ENCODE measurements at places on chromosomes 7 and 10.

DNA sequence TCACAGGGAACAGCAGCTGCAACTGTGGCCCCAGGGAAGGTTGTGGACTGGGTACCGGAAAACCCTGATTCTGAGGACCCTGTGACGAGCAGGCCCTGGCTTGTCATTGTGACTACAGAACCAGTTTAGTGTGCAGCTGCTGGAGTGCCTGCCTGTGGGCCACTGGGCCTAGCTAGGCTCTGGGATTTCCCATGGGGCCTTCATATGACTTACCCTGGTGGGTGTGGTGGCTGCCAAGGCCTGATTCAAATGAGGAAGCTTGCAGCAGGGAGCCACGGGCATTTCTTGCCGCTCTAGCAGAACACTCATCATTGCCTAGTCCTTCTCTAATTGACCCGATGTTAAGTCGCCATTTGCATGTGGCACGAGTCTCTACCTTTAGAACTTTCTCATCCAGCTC lies 14.7 kb upstream of the CAMK2G start:
- DNase-seq = peak; percentile 89

DNA sequence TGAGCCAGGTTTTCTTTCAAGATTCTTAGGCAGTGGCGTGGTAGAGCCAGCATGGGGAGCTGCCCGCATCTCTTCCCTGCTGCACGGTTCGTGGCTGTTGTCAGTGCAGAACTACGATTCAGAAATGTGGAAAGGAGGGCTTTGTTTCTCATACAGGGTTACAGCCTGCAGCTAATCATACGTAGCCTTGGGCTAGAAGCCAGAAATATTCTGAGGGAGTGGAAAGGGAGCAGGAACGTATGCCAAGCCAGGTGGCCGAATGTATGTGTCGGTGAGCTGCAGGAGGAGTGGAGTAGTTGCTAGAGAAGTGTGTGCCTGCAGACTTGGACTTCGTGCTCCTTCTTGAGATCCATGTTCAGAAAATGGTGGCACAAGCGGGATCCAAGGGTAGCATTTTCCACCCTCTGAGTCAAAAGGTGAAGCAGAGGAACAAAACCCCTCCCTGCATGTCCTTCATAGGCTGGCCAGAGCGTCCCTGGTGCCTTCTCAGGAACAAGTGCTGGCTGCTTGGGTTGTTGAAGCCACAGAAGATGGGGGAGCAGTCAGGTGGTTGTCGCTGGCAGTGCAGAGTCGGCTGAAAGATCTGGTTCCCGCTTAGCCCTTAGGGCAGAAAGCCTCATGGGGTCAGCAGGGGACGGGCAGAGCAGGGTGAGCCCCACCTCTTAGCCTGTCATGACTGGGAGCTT lies 40.9 kb downstream of the LANCL2 start:
- DNase-seq = no peak

DNA sequence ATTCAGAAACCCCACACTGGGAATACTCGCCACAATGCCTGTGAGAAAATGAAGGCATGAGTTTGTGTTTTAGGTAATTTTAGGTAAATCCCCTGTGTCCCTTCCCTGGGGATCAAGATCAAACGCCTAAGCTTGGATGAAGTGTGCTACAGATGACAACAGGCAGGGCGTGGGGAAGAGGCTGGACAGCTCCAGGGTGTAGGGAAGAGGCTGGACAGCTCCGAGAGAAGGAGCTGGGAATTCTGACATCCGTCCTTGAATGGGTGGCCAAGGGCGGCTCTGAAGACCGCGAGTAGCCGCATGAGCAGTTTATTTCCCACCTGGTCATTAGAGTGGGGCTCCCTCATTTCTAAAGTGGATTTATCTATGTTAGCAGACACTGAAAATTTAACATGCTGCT lies 109.7 kb downstream of the RAMP3 start:
- no peak for DNase-seq

- DNase-seq = no peak
These were observed 12.0 kb downstream of the EEPD1 start for GRCh38 chr7:36165059-36165458.

DNA sequence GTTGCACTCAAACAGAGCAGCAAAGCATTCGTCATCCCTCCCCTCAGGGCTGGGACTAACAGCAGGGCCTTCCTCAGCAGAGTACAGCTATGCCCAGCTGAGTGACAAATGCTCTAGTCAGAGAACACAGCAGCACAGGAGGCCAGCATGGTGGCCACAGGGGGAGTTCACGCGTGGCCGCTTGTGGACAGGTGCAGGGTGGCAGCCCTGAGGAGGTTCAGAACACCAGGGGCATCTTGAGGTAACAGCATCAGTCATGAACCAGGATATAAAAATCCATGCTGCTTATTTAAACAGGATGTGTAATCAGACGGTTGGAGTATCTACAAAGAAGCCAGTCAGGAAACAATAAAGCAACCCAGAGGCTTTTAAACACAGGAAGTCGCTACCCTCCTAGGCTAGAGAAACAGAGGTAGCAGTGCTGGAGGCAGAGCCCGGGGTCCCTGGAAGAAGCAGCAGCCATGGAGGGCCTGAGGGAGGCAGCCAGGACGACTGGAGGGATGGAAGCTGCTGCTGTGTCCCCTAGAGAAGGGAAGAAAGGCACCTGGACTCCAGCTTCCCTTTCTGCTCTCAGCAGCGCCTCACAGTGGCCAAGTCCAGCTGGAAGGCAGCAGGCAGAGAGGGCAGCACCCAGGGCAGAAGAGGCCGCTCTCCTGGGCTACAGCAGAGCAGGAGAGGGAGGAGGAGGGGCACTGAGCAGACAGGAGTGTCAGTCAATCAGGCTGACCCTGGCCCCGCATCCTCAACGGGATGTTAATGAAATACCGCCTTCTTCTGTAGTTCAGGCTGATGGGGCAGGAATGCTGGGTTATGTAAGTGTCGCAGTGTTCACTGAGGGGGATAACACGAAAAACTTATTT lies 70.8 kb upstream of the UCN3 start:
- DNase-seq = no peak

DNA sequence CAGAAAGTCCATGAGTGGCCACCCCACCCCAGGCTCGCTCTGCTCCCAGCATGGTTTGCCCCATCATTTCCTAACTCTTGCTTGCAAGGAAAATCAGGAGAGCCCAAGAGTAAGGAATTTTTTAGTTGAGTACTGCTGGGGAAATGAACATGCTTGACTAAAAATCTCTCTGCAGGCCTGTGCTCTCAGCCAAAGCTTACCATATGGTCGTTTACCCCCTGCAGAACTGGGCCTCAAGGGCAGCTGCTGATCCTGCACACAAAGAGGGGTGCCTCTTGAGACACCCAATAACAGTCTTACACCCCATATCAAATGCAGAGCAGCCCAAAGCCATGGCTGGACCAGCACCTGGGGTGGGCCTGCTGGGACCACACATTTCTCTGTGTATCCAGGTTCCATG lies 183.2 kb downstream of the CXCL12 start:
- DNase-seq = no peak

DNA sequence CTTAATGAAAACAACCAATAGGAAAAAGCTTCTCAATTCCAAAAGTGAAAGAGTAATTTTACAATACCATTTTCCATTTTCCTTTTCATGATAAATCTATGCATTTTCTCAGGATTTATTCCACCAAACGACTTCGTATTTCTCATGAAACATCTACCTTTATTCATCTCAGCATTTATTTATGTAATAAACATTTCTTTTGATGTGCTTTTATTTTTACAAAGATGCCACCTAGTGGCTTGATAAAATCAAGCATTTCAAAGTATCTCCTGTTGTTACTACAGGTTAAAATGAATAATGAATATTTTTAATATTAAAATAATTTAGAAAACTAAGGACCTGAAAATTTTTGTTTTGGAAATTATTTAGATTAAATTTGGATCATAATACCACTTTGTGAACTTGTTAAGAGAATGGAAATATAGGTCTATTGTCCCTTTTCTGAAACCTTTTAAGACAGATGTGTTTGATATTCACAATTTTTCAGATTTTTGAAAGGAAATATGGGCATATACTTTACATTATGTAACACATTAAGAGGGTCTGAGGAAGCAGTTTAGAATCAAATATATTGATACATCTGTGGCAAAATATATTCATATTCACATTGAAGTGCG lies 2.7 kb upstream of the IQUB start:
- DNase-seq = peak; percentile 24

DNA sequence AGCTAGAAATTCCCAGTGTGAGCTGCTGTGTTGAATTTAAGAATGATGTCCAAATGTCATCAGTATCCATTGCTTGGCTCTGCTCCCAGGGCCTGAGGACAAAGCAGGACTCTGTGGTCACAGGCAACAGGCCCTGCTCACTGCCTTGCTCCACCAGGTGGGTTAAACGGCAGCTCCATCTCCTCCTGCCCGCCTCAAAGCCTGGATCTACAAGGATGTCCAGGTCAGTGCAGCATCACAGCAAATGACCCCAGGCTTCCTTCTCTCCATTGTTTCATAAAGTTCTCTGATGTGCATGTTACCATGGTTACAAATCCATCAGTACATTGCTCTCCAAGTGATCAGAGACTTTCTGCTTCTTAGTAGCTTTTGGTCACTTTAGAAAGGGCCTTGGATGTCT lies 322.0 kb upstream of the ZNF32 start:
- no peak for DNase-seq

DNA sequence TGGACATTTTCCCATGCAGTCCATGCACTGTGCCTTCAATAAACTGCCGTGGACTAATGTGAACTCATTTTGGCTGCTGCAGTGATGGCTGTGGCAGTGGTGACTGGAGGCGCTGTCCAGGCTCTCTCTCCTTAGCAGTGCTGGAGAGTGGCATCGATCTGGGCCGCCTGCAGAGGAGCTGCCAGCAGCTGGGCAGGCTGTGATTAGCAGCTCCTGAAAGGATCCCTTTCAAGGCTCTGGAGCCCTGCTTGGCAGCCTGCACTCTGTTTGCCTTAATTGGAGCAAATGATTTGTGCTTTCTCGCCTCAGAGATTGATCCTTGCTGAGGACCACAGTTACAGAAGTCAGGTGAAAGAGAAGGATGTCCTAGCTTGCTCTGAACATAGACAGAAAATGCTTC lies 130.1 kb upstream of the VWC2 start:
- DNase-seq = no peak

DNA sequence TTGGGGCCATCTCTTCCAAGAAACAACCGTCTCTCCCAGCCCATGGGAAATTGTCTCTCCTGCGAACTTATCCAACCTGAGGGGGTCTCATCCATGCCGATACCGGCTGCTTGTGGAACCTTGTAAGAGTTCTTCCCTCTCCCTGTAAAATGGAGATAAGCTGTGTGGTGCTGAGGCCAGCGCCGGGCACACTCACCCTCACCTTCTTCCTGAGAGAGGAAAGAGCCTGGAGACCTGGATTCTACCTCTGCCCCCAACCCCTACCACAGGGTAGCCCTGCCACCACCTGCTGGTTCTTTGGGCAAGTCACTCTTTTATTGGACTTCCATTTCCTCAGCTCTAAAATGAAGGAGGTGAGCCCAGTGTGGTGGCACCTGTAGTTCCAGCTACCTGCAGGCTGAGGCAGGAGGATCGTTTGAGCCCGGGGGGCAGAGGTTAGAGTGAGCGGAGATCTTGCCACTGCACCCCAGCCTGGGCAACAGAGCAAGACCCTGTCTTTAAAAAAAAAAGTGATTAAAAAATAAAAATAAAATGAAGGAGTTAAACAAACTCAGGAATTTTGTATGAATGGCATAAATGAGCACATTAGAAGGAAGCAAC lies 38.4 kb upstream of the PSAP start:
- no peak for DNase-seq

- DNase-seq = no peak
These were observed 212.6 kb upstream of the FZD8 start for GRCh38 chr10:35854661-35855060.

DNA sequence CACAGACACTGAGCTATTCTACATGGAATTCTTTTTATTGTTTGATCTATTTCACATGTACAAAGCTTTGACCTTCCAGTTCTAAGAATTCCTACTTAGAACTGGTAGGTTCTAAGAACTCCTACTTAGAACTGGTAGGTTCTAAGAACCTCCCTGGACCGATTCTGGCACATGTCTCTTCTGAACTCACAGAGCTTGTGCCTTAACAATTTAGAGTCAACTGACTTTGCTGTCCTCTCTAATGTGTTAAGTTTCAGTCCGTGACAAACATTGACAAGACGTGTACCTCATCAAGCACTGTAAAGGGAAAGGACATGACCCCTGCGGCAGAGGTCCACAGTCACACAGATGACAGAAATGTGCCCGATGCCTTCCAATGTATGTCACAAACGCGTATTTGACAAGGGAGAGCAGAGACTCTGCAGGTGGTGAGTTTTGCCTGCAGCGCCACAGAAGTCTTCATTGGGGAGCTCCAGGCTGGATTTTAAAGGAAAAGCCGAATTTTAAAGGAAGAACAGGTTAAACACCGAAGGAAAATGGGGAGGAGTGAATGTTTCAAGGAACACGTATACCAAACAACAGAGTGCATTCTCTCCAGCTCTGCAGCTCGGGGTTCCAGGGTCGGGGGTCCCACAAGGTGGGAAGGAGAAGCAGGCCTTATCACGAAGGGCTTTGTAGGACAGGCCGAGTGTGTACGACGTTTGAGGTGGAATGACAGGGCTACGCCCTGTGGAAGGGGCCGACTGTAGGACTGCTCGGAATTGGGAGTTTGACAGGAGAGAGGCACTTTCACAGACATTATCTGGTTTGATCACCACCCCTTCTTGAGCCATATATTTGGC lies 161.1 kb upstream of the KLF14 start:
- no peak for DNase-seq

DNA sequence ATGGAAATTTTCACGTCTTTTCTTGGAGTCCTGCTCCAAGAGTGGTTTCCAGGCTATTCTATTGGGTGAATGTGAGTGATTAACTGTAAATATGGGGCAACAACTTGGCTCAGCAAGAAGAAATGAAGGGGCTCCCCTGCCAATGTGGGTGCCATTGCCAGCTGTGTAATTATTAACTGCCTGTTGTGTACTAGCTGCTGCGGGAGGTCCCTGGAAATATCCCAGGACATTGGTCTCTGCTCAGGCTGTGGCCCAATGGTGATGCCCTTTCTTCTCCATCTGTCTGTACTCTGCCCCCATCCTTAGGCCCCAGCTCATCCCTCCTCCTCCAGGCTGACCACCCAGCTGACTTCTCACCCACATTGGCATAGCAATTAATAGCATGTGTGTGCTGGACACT lies 29.4 kb downstream of the NPTX2 start:
- no peak for DNase-seq

- no peak for DNase-seq
These were observed 41.0 kb downstream of the NKX2-3 start for GRCh38 chr10:99573790-99574189.

DNA sequence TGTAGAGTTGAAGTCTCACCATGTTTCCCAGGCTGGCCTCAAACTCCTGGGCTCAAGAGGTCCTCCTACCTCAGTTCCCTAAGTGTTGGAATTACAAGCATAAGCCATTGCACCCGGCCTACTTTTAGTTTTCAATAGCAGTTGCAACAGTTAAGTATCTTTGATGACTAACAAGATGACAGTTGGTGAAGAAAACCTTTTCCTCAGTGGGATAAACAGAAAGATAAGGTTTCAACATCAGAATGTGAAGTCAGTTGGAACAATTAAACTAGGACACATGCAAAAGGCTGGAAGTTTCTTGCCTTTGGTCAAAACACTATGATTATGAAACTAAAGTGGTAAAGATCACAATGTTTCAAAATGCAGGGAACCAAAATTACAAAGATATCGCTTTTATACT lies 169.2 kb downstream of the ZNF438 start:
- DNase-seq = peak; percentile 55
